ENCODE measurements at places on chromosomes 5 and 9.

DNA sequence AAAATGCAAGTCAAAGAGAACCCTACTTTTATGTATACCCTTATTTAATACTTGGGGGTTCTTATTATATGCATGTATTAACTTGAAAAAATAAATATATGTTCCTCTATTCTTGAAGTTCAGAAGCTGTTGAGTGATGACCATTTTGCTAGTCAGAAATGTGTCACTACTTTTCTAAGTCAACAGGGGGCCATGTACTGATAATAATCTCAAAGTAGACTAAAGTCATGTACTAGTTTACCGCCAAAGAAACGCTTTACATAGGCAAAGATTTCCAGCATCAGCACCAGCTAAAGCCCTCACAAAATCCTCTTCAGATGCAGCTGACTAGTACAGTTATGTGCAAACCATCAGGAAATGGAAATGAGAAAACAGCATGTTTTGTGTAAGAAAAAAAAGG lies 5.7 kb upstream of the BHMT start:
- DNase-seq = no peak

- DNase-seq = no peak
Observed at GRCh38 chr5:72600391-72600981, 93.3 kb upstream of the ZNF366 start.

GRCh38 chr9:5783982-5784381 lies 48.9 kb downstream of the ERMP1 start:
- DNase-seq = no peak

GRCh38 chr9:18869725-18870124 lies 163.3 kb downstream of the SAXO1 start:
- DNase-seq = no peak

DNA sequence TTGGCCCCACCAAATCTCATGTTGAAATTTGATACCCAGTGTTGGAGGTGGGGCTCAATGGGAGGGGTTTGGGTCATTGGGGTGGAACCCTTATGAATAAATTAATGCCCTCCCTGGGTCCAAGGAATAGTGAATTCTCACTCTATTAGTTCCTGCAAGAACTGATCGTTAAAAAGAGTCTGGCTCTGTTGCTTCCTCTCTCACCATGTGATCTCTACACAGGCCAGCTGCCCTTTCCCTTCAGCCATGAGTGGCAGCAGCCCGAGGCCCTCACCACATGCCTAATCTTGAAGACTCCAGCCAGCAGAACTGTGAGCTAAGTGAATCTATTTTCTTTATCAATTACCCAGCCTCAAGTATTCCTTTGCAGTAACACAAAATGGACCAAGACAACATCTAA lies 106.0 kb downstream of the CAAP1 start:
- no peak for DNase-seq

GRCh38 chr5:38755181-38755580 lies 90.6 kb upstream of the OSMR start:
- no peak for DNase-seq

GRCh38 chr9:108784998-108785397 lies 70.8 kb downstream of the ACTL7B start:
- DNase-seq = no peak

- DNase-seq = no peak
Observed at GRCh38 chr9:99660191-99660636, 161.5 kb upstream of the NR4A3 start.

- no peak for DNase-seq
Observed at GRCh38 chr5:123718238-123718637, 206.3 kb downstream of the CSNK1G3 start.

- DNase-seq = no peak
Observed at GRCh38 chr9:133845440-133845839, 107.3 kb upstream of the SARDH start.

GRCh38 chr5:16480821-16481538 lies 15.4 kb upstream of the ZNF622 start:
- no peak for DNase-seq

DNA sequence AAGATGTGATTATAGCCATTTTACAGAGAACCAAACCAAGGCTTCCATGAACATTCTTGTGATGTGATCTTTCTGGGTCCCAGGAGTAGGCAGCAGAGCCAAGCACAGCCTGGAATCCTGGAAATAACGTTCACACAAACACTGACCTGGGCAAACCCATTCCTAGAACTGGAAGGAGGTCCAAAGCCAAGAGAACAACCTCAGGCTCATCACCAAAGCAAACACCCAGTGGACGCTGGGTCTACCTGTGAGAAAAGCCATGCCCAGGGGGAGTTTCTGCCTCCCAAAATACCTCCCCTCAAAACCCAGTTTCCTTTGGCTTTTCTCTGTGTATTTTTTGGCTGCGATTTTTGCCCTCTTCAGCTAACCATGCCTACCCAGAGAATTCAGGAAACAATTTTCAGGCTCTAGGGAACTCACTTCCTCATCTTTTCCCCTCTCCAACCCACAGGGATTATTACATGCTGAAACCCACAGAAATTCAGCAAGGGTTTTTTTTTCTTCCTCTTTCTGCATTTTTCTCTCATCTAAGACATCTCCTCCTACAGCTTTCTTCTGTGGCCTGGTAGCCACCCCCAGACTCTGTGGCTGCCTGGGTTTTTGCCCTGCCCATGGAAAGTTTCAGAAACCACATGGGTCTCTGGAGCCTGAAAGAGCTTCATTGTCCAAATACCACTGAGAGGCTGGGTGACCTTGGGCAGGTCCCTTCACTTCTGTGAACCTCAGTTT lies 75.0 kb downstream of the TNC start:
- DNase-seq = no peak

DNA sequence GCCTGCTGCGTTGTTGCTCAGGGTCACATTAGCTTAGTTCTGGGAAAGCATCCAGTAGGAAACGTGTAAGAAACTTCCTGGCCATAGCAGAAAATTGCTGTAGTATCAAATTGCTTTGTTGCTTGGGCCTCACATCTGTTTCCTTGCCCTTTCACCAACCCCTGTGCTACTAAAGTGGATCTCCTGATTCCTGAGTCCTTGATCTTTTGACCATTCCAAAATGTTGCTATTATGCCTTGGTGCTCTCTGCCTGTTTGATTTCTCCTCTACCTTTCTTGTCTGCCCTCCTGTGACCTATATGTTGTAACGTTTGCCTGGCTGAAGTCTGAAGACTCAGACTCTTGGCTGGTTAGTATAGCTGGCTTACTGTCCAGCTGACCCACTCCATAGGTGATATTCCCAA lies 350.5 kb downstream of the ADGRV1 start:
- DNase-seq = no peak

GRCh38 chr9:78778861-78779374 lies 482.0 kb downstream of the PSAT1 start:
- DNase-seq = no peak

DNA sequence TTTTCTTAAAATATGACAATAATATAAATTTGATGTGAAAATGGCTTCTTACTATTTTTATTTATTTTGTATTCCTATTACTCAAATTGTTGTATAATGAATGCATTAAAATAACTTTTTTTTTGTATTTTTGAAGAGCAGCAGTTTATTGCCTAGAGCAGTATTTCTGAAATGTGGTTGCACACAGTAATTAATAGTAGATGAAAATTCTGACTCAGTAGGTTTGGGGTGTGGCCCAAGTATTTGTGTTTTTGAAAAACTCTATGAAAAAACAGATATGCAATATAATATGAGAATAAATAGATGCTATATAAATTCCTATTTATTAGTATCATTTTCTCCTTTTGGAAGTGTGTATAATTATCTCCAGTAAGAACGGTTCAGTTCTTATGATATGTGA lies 2225.3 kb upstream of the C9orf72 start:
- DNase-seq = no peak

GRCh38 chr9:36721846-36722588 lies 149.3 kb downstream of the MELK start:
- no peak for DNase-seq

GRCh38 chr9:132041798-132042197 lies 37.9 kb downstream of the MED27 start:
- DNase-seq = no peak

DNA sequence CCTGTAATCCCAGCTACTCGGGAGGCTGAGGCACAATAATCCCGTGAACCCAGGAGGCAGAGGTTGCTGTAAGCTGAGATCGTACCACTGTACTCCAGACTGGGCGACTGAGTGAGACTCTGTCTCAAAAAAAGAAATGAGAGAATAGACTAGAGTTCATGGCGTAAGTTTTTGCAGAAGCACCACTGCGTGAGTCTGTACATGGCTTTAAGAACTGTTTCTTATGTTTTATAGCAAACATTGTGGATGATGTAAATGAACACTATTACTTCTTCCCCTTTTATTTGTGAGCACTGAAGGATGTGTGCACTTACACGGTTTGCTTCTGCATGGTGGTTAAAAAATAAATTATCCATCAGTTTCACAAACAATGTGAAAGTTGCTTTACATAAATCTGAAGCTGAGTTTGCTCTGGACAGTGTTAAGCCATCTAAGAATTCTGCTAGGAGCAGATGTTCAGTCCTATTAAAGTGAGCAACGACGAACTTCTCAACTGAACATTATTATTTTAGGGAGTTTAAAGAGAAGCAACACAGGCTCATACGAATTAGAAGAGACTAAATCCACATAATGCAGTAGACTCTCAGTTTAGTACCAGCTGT lies 52.5 kb downstream of the ZFAND5 start:
- no peak for DNase-seq

GRCh38 chr9:83588256-83588655 lies 34.7 kb upstream of the IDNK start:
- DNase-seq = no peak

DNA sequence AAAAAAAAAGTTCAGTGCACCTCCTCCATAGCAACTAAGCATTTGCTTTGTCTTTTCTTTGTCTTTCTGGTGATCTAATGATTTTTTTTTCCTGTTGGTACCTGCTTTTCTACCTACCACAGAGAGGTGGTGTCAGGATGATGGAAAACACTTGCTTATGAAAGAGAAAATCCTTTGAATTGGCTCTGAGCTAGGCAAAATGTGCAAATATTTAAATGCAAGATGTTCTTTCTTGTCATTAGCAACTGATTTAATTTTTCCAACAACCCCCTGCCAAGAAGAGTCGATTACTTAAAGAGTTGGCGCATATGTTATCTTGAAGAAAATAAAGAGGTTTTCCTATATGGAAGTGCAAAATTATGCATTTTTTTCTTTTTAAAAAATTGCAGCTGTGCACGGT lies 37.7 kb downstream of the TNC start:
- no peak for DNase-seq

DNA sequence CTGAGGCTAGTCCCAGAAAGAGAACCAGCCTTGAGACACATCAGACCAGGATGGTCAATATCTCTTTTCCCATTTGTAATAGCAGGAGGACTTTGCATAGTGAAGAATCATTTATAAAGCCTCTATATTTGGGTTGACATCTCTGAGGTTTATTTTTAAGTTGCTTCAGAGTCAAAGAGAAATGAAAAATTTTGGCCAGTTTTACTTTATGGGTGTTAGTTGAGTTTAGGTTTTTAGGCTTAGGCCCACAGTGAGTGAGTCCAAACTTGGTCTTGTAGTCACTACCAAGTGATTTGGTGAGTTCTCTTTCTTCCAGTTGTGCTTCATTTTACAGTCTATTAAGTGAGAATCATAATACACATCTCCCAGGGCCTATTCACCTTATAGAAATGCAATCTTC lies 5.3 kb upstream of the MEF2C start:
- no peak for DNase-seq
